ENCODE measurements at places on chromosomes 6 and 20.

- no peak for DNase-seq
Observed at GRCh38 chr6:4350567-4351519, 215.5 kb upstream of the ECI2 start.

DNA sequence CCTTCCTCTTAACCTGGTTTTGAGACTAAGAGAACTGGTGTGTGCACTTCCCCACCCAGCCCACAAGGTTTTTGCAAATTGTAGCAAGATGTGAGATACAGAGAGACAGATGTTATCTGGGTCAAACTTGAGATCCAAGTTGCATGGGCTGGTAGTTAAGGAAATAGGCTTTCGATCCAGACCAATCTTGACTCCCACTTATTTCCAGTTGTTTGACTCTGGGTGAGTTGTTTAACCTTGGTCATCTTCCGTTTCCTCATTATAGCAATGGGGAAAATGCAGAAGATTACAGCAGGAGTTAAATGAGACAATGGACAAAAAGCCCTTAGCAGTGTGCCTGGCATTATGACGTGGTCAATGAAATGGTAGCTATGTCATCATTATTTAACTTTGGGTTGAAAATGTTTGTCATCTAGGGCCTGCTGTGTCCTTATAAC, 1.7 kb downstream of the SNX21 start:
- DNase-seq = no peak

DNA sequence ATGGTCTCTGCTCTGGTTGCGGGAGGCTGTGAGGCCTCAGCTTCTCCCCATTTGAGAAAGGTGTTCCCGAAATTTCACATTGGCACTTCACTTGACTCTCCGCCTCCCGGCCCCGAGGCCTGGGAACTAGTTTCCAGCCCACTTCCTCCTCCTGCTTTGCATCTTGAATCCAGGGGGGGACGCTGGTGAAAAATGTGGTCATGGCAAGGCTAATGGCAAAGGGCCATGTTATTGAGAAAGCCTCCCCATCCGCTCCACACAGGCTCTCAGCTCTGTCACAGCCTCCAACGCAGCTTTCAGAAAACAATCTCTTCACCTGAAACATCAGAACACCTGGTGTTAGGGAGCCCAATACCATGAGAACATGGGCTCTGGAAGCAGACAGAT, 5.6 kb downstream of the PLAGL2 start:
- DNase-seq = no peak

GRCh38 chr6:168526841-168527281, 85.9 kb downstream of the SMOC2 start:
- DNase-seq = no peak

GRCh38 chr6:88584581-88585275, 378.7 kb downstream of the RNGTT start:
- DNase-seq = no peak

DNA sequence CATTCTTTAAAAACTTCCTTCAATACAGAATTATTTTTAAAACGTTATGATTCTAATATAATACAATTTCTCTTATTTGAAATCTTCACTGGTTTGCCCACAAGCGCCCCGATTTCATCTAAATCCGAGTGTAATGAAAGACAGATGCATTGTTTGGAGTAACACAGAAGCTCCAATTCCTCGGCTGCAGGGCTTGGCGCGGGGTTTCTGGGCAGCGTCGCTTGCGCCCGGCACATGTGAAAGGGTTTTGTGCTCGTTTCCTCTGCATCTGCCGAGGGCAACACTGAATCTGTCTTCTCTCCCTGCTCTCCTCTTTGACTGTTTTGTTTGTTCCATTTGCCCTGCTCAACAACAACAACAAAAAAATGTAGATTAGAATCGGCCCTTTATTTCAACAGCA, 248.6 kb upstream of the QKI start:
- DNase-seq = no peak
